ENCODE measurements at places on chromosomes 3 and 15. TPM values are rescaled to one million over a fixed set of nuclear protein-coding genes. Genes with fewer than 3 reads are reported as not detected.

Gene UQCRC1
- total RNA-seq: 259 TPM

Gene INKA1
- total RNA-seq: 1.0 TPM

- peaks cover 7% of the 10 kb centered on the region for H3K4me1 ChIP-seq
- H3K27me3 ChIP-seq: no peaks in the 10 kb centered on the region
- H3K27ac ChIP-seq: no peak overlapping the region
- H3K36me3 ChIP-seq: no peaks in the 10 kb centered on the region
- no peak overlapping the region for H3K4me3 ChIP-seq
These were observed 140.2 kb upstream of the STT3B start for GRCh38 chr3:31392568-31392967.

Gene GOLGA8J
- total RNA-seq: not detected

DNA sequence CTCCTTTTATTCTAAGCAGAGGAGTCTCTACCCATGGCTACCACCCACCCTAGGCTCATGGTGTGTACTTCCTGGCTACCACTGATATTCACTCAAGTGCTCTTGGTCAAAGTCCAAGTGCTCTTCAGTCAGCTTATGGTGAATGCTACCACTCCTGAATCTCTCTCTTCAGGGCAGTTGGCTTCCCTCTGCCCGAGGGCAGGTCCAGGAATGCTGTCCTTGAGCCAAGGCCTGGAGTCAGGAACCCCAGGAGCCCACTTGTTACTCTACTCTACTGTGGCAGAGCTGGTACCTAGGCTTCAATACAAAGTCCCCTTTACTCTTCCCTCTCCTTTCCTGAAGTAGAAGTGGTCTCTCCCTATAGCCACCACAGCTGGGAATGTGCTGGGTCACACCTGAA lies 226.0 kb downstream of the DIPK2A start:
- H3K4me3 ChIP-seq: no peak overlapping the region
- no peak for DNase-seq
- no peak overlapping the region for H3K27ac ChIP-seq
- H3K4me1 ChIP-seq: no peaks in the 10 kb centered on the region
